ENCODE measurements at places on chromosomes 7 and 10. TPM values are rescaled to one million over a fixed set of nuclear protein-coding genes. Genes with fewer than 3 reads are reported as not detected.

The HMX2 gene
- not detected for total RNA-seq

The SPOCK2 gene
- total RNA-seq: 0.33 TPM

The WDR86 gene
- not detected for total RNA-seq

The ZMYND11 gene
- total RNA-seq: 46.7 TPM

The SLC26A3 gene
- not detected for total RNA-seq

The ASB10 gene
- total RNA-seq: not detected

The TMEM213 gene
- total RNA-seq: under 0.01 TPM

The ANK3 gene
- 16.0 TPM for total RNA-seq

The SCIN gene
- total RNA-seq: 1.2 TPM

The SLC35B4 gene
- total RNA-seq: 34.9 TPM

The TMEM139 gene
- 0.36 TPM for total RNA-seq

The CWF19L1 gene
- 26.2 TPM for total RNA-seq

The PHKG1 gene
- total RNA-seq: 0.15 TPM

The LEP gene
- total RNA-seq: not detected

The CNPY1 gene
- not detected for total RNA-seq

The DENND2A gene
- total RNA-seq: 23.4 TPM

The TDRD1 gene
- total RNA-seq: 3.3 TPM

The GIMAP2 gene
- 2.1 TPM for total RNA-seq

The CYP3A4 gene
- not detected for total RNA-seq

The CPA4 gene
- total RNA-seq: 0.34 TPM

The SUGCT gene
- total RNA-seq: 3.7 TPM

All from melanocyte of skin (primary cell).